ENCODE measurements at places on chromosomes 16 and 17.

DNA sequence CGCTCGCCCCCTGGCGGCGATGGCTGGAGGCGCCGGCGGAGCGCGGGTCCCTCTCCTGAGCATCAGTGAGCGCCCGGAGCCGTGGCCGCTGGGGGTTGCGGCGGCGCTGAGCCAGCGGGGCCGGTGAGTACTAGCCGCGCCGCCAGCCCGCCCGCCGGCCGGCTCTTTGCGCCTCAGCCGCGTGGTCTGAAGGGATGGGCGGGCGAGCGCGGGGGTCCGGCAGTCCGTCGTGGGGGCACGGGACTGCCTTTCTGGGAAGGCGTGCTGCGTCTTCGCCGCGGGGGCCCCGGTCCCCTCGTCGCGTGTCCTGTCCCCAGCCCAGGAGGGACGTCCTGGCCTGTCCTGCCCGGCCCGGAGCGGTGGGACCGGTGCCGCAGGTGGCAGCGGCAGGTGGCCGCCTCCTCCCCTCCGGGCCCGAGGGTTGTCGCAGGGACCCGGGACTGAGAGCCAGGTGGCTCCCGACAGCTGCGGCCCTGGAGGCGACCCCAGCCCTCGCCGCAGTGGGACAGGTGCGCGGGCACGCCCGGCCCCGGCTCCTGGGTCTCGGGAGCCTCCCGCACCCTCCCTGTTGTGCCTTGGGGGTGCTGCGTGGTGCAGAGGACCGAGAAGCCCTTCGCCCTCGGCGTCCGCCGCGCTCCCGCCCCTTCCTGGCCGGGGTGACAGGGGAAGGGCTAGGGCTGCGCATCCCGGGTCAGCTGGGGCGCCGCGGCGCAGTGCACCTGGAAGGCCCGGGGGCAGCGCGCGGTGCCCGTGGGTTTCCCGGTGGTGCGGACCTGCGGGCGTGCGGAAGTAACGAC is at the start of gene SPECC1:
TSS of gene SPECC1 (plus strand) at position 58 of the 797 bp plus-strand sequence. CDS start 87,293 bp downstream, outside the sequence.
- peak; percentile 36 for DNase-seq

- DNase-seq, result no peak
Observed at GRCh38 chr16:87698676-87699199, 67.0 kb downstream of the KLHDC4 start.

- no peak for DNase-seq
Observed at GRCh38 chr16:68263559-68264127, 683 bp upstream of the SLC7A6 start.

DNA sequence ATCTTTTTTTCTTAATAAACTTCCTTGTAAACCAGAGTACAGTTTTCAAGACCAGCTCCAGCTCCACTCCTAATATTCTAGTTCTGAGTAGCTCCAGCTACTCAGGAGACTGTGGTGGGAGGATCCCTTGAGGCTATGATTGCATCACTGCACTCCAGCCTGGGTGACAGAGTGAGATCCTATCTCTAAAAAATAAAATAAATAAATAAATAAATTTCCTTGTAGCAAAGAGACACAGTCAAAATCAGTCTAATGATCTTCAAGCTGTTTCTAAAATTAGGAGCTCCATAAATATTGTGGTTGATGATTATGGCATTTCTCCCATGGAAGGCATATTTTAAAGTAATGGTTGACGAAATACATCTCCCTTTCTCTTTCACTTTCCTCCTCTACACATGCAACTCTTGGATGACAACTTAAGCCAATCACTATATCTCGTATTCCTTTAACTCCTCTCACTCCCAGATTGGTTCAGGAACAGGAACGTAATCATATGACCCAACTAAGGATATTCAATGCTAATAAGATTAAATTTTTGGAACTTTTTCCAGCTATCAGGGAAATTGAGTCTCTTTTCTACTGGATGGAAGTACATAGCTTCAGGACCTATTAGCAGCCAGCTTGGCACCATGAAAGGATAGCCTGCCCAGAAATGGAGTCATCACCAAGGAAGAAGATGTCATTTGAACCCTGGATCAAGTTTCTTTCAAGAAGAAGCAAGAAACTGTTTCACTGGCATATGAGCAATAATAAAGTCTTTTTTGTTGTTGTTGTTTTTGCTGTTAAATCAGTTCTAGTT is 42.1 kb upstream of the TAOK1 start:
- no peak for DNase-seq

DNA sequence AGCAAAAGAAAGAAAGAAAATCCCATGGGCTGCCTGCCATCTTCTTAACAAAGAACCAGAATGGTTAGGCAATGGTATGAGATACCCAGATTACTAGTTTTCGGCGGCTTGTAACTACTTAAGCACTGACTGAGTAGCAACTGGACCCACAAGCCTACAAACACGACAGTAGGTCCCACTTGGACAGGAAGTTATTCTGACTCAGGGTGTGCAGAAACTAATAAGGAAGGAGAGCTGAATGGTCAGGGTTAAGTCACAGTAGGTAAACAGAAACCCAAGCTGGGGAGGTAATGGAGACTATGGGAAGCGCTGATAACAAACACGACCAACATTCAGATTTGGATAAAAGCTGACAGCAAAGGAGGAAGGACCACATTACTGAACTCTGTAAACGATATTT is 10.4 kb upstream of the HLF start:
- DNase-seq, result no peak

- no peak for DNase-seq
Observed at GRCh38 chr16:30892670-30893416, 1.0 kb downstream of the BCL7C start.

- no peak for DNase-seq
Observed at GRCh38 chr16:50124769-50125168, 28.3 kb upstream of the TENT4B start.

DNA sequence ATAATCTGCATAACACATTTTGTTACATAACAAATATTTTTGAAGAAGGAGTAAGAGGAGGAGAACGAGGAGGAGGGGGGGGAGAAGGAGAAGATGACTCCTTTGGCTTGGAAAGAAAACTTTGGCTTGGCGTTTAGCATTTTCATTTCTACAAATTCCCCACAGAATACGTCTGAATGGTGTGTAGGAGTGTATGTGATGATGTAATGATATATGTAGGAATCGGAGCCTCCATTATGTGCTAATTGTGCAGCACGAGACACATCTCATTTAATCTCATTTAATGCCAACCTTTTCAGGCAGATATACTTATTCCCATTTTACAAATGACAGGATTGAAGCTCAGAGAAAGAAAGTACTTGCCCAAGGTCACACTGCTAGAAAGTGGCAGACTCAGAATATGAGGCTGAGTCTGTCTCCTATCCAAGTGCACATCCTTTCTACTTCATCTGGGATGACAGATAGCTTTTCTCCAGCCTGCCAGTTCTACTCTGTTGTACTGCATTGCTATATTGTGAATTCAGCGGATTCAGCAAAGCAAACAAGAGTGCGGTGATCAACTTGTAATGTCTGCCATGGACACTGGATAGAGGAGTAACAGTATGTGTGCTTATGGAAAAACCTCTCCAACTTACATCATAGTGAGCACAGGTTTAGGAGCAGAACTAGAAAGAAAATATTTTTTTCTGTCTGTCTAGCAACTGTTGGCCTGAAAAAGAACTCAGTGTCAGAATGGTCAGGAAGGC is 10.4 kb upstream of the SLC47A2 start:
- no peak for DNase-seq

GRCh38 chr17:32719689-32720088 is 157.2 kb downstream of the MYO1D start:
- no peak for DNase-seq

DNA sequence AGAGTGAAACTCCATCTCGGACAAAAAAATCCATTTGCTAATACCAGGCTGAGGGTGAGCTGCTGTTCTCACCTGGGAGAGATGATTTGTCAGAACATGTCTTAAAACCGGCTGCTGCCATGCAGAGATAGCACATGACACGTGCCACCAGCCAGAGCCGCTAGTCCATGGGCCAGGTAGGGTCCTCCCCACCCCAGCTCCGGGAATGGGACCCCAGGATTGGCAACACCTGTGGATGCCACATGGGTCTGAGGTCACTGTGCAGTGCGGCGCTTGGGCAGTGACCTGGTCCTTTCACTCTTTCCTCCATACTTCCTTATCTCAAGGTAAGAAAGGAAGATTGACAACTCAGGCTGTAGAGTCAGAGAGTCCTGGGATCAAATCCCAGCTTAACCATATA is 393.3 kb upstream of the TNRC6C start:
- no peak for DNase-seq

- no peak for DNase-seq
Observed at GRCh38 chr17:77724876-77725615, 233.5 kb upstream of the TNRC6C start.

GRCh38 chr17:64632606-64633005 is 29.5 kb downstream of the SMURF2 start:
- no peak for DNase-seq

- no peak for DNase-seq
Observed at GRCh38 chr17:77451894-77452852, 311.4 kb downstream of the SEC14L1 start.

GRCh38 chr16:89690392-89690901 is 4.0 kb downstream of the CDK10 start:
- DNase-seq, result no peak

GRCh38 chr17:14298221-14298946 is 2.5 kb upstream of the HS3ST3B1 start:
- DNase-seq, result no peak

- no peak for DNase-seq
Observed at GRCh38 chr16:23670137-23670776, 8.4 kb upstream of the PLK1 start.

DNA sequence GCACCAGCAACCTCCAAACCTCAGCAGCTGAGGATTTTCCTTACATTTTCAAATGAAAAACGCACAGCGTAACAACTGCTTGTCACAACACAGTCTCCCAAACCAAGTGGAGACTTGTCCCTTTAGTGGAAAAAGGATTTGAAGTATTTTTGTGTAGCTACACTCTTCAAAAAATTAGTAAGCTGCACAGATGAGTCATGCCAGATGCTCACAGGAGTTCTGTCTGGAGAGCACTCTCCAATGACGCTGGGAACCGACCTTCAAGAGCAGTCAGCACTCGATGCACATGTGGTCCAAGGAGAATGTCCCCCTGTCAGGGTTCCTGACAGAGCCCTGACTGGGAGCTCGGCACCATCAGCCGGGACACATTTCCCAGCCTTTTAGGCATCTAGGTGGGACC is 39.8 kb downstream of the MAP1LC3B start:
- DNase-seq, result no peak

Measured in HS-27A (cell line).